LoVo (cell line): ENCODE measurements at places on chromosomes 11 and 22.

DNA sequence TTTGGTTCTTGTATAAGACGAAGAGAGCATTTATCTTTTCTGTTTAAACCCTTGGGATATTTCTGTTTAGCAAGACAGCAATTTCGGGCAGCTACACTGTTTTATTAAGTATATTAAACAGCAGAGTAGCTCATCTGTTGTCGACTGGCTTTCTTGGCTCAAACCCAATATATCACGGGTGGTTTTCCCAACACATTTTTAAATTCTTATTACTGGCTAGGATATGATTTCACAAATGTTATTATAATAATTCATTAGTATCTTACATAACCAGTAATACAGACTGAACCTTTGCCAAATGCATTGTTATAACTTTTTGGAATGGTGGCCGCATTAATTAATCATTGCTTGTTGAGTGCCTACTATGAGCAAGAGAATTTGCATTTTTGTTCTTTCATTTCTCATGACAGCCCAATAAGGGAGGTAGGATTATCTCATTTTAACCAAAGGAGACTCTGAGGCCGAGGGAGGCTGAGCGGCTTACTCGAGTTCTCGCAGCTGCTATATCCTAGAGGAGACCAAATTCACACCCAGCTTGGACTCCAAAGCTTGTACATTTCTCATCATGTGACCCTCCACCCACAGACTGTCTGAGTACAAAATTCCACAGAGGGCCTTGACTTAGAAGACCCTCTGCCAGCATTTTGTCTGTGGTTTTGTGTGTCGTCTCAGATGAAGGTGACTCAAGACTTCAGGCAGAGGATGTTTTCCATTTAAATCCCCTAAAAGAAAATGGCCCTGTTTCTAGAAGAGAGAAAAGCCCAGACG is 304.9 kb downstream of the NTM start:
- no peak for DNase-seq

DNA sequence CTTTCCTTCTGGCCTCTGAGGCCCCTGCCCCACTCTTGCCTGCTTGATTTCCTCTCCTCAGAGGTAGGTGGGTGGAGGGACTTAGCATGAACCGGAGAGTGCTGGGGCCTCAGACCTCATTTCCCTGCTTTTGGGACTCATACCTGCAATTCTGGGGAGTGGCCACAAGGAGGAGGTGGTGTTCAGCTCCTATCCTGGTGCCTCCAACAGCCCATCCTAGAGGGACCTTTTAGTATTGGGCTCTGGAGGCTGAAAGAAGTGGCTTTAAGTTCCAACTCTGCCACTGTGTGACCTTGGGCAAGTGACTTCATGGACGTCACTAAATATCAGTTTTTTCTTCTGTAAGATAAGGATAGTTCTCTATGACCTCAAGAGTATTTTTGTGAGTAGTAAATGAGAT is 98.6 kb downstream of the KIAA1671 start:
- no peak for DNase-seq

- no peak for DNase-seq
Observed at GRCh38 chr11:8167796-8168195, 1.0 kb downstream of the RIC3 start.

DNA sequence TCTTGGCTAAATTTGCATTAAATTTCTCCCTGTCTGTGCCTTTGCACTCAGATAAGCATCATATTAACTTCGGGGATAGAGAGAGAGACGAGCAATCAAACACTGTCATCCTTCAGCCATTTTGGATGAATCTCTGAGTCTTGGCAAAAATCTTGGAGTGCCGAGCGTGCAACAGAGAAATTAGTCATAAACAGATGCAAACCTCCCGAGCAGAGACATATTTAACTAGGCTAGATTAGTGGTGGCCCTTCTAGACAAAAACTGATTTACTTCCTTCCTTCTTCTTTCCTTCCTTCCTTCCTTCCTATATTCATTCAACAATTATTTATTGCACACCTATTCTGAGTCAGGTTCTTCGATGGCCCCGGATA is 114.4 kb upstream of the BLID start:
- DNase-seq = no peak

DNA sequence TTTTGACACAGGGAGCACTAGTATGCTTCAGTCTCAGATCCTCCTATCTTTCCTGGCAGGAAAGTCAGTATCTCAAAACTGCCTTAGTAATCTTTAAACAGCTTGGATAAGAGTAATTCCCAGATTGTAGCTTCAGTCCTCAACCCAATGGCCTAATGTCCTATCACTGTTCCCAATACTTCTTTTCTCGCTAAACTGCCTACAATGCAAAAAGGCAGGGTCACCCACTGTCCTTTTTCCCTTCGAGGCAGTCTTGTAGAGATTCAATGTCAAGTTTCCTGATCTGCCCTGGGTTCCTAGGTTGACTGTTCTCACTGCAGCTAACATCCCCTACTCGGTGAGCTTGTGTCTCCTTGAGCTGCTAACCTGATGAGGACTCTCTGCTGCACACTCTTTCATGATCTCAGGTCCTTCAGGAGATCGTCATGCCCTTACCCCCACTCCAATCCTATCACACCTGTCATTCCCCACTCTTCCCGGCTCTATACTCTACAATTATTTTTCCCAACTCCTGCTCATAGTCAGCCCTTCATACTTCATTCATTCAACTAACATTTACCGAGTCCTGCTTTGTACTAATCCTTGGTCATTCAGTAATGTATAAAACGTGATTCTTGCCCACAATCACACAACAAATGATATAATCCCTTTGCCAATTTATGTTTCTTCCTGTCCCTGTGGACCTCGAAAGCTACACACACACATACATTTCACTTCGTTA is 904 bp downstream of the C2CD3 start:
- DNase-seq = no peak

GRCh38 chr22:32050678-32051515 is 7.8 kb downstream of the SLC5A1 start:
- peak; percentile 90 for DNase-seq

GRCh38 chr22:24428751-24429410 is 1.5 kb downstream of the ADORA2A start:
- no peak for DNase-seq

DNA sequence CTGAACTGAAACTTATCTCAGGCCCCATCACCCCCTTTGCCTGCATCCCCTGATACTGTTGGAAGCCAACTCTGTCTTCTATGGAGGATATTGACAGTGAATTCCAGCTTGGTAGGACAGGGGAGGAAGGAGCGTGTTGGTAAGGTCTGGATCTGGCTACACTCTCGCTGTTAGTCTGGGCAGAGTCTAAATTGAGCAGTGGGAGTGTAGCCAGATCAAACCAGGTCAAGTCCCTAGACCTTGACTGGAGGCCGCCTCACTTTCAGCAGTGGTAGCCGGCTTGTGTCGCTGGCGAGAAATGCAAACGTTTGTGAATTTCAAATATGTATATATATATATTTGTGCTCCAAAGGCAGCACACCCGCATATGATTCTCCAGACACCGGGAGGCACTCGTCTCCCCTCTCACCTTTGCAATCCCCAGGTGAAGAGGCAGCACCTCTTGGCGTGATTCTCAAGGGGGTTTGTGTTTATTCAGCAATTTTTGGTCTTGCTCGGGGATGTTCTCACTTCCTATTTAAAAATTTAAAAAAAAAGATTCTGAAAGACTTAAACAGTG is 26.7 kb downstream of the DHCR7 start:
- no peak for DNase-seq

DNA sequence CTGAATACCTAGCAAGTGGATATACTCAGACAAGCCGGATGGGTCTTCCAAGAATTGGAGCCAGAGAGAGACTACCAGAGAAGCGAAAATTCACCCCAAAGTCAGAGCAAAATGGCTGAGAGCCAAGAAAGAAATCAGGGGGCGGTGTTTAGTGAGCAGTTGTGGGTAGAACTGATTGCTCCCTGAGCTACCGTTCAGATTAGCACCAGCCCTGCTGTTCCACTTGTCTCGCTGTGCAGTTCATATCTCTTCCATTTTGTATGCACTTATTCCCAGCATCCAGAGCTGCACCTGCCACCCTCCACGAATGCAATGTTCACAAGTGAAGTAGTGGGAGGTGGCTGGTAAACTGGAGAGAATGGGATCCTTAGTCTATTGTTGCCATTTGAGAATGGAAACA is 25.5 kb downstream of the DRD2 start:
- DNase-seq = no peak

GRCh38 chr11:115330684-115331482 is 173.3 kb downstream of the CADM1 start:
- DNase-seq = no peak

GRCh38 chr11:17810746-17811145 is 76.2 kb downstream of the KCNC1 start:
- no peak for DNase-seq

- peak; percentile 54 for DNase-seq
Observed at GRCh38 chr11:75445315-75445953, 12.4 kb upstream of the KLHL35 start.

DNA sequence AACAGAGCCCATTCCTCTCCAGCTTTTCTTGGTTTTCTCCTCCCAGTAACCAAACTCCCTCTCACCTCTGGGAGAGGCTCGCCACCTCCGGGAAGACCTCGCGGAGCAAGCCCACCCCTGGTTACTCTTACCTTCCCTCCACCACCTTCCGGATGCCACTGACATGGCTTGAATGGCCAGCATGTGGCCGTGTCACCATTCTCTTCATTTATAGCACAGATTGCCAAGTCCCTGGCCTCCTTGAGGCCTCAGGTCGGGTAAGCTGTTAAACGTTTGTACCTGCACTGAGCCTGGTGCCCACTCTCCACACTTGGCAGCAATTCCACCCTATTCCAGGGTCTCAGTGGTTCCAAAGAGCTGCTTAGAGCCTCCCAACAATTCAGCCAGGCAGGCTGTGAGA is 8.0 kb upstream of the FXYD2 start:
- DNase-seq = no peak

- no peak for DNase-seq
Observed at GRCh38 chr11:15890031-15890713, 466.2 kb downstream of the SOX6 start.

GRCh38 chr22:43743131-43743530 is 69.0 kb downstream of the EFCAB6 start:
- no peak for DNase-seq

GRCh38 chr11:35403765-35404387 is 15.5 kb downstream of the SLC1A2 start:
- DNase-seq = no peak

GRCh38 chr11:43833657-43834073 is 47.0 kb upstream of the ALKBH3 start:
- no peak for DNase-seq

GRCh38 chr11:62909107-62909894 is 11.9 kb downstream of the CHRM1 start:
- peak; percentile 32 for DNase-seq

DNA sequence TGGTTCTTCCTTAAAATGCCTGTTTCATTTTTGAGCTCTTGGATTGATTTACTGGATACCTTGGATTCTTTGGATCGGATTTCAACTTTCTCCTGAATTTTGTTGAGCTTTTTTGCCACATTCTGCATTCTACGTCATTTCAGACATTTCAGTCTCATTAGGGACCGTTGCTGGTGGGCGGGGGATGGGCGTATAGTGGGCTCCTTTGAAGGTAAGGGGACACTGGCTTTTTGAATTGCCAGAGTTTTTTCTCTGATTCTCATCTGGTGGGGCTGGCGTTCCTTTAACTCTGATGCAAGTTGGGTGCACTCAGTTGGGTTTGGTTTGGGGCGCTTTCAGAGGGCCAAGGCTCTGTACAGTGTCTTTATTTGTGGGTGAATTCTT is 216.5 kb downstream of the DYNC2H1 start:
- no peak for DNase-seq

DNA sequence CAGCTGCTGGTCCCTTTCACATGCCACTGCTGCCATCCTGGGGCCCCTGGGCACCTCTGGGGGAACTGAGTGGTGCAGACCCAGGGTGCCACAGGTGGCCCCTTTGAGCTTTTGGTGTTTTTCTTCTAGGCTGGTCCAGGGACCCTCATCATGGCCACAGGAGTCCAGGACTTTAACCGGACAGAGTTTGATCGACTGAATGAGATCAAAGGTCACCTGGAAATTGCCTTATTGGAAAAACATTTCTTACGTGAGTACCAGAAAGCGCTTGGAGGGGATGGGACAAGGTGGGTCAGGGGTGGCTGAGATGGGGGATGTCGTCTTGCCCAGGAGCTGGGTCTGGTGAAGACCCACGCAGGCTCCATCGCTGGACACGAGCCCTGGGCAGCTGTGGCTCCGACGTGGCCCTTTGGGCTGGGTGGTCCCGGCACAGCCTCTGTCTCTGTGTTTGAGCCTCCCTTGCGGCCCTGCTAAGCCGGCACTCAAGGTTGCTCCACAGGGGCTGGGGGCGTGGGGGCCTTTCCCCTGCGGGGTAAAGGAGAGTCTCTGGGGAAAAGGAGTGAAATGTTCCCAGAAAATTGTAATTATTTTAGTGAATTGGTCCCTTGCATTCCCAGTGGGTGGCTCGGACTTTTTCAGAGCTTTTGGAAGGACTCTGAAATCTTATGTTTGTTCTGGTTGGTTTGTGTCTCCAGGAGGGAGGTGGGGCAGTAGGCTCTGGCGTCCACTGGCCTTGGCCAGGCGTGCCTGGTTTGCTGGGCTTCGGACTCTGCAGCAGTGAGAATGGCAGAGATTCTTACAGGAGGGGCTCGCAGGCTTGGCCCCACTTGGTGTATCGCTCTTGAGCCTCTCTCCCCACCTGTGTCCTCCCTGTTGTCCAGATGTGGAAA is 17.8 kb downstream of the GRAMD4 start:
- DNase-seq = no peak

- DNase-seq = no peak
Observed at GRCh38 chr11:47797633-47798032, 30.5 kb upstream of the FNBP4 start.

- peak; percentile 42 for DNase-seq
Observed at GRCh38 chr11:35318977-35319925, 100.1 kb downstream of the SLC1A2 start.

GRCh38 chr22:24894998-24895397 is 51.5 kb downstream of the LHFPL7 start:
- DNase-seq = peak; percentile 24

DNA sequence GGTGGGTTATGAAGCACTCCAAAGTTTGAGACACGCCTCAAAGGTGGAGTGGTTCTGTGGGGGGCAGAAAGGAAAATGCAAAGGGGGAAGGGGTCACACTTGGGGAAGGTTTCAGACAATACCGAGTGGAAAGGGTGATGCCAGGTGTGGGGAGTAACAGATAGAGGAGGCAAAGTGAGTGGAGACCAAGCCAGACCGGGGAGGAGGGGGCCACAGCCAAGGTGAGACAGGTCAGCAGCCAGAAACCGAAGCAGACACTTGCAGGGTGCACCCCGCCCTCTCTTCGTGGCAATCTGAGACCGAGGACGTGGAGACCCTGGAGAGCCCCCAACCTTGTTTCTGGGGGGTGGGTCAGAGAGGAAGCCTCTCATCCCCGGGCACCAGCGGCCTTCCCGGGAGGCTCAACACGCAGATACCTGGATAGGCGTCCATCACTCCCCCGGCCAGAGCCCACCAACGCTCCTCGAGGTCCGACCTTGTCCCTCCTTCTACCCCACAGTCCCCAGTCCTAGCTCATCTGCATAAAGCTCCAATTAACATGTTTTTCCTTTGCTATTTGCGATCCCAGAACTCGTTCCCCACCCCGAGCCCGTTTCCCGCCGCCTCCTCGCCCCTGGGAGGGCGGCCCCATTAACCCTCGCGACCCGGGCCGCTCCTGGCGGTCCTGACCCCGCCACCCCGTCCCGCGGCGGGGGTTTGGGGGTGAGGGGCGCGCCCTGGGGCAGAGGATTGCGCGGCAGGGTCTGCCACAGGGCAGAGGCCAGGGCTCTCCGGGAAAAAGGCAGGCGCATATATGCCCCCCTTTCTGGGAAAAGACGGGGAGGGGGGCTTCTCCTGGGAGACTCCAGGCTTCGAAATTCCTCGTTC is 21.8 kb downstream of the RTN4RL2 start:
- no peak for DNase-seq

- DNase-seq = no peak
Observed at GRCh38 chr11:83823461-83824025, 537.4 kb upstream of the CCDC90B start.
